Stimulated activated effector memory CD8-positive, alpha-beta T cell treated with anti-CD3 and anti-CD28 coated beads, Interleukin-12 subunit alpha, Interleukin-12 subunit beta, amount 100 ng/mL, for 72 hours (primary cell): ENCODE measurements at places on chromosomes 13 and 19.

- DNase-seq: no peak
These were observed 652.2 kb downstream of the UQCRFS1 start for GRCh38 chr19:28560786-28561185.

DNA sequence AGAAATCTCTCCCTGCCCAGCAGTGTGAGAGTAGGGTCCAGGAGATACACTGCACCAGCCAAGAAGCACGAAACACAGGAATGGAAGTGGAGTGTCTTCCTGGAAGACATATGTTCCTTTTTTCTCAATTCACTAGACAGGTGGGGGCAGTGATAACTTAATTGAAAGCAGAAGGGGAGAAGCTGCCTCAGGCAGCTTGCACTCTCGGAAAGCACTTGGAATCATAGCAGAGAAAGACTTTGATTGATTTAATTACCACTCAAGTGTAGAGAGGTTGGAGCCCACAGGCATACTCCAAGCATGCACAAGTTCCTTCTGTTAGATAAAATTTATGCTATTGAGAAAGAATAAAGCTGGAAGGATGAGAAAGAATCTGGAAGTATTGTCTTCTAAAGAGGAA, 249.4 kb downstream of the SLITRK6 start:
- DNase-seq: no peak

GRCh38 chr13:30413842-30414241, 8.5 kb upstream of the UBE2L5 start:
- no peak for DNase-seq

GRCh38 chr19:15072930-15073647, 8.9 kb upstream of the OR1I1 start:
- no peak for DNase-seq

DNA sequence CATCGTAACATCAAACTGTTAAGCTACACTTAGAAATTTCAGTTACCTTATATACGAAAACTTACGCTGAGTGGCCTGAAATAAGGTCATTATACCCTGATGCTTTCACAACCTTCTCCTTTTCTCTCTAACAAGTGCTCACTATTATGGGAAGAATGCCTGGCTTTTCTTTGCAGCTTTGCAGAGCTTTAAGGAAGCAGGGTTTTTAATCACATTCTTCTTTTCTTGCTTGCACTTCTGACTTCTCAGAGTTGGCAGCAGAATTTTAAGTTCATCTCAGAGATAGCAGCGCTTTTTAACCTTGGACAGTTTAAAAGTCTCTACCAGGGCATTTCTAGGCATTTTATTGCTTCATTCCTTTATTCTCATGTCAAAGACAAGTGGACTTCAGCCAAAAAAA, 285.1 kb downstream of the SPRY2 start:
- DNase-seq: no peak

GRCh38 chr13:42333613-42334328, 61.8 kb downstream of the AKAP11 start:
- DNase-seq: no peak

- no peak for DNase-seq
These were observed 451 bp upstream of the ICAM5 start for GRCh38 chr19:10289167-10289835.

DNA sequence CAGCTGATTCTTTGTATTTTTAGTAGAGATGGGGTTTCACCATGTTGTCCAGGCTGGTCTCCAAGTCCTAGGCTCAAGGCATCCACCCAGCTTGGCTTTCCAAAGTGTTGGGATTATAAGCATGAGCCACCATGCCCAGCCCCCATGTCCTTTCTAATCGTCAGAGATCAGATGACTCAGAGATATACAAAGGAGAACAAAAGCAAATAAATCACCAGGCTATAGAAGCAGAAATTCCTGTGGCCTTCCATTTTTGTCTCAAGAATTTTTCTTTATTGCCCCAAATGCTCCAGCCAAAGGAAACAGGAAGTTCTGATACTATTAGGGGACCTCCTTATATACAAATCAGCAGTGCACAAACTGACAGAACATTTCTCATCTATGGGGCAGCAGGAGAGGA, 207.8 kb downstream of the RFC3 start:
- no peak for DNase-seq

DNA sequence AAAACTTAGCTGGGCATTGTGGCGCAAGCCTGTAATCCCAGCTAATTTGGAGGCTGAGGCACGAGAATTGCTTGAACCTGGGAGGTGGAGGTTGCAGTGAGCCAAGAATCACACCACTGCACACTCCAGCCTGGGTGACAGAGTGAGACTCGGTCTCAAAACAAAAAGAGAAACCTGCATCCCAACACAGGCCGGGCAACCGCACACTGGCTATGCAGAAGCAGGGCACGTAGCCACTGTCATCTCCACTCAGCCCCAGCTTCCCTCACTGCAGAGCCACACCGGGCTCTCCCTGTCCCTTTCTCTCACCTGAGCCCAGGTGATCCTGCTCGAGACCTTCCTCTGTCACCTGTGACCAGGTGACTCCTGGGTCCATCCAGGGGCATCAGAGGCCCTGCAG, 11.7 kb downstream of the ELL start:
- DNase-seq: no peak

- DNase-seq: no peak
These were observed 1047.5 kb upstream of the SPRY2 start for GRCh38 chr13:81388400-81388799.

DNA sequence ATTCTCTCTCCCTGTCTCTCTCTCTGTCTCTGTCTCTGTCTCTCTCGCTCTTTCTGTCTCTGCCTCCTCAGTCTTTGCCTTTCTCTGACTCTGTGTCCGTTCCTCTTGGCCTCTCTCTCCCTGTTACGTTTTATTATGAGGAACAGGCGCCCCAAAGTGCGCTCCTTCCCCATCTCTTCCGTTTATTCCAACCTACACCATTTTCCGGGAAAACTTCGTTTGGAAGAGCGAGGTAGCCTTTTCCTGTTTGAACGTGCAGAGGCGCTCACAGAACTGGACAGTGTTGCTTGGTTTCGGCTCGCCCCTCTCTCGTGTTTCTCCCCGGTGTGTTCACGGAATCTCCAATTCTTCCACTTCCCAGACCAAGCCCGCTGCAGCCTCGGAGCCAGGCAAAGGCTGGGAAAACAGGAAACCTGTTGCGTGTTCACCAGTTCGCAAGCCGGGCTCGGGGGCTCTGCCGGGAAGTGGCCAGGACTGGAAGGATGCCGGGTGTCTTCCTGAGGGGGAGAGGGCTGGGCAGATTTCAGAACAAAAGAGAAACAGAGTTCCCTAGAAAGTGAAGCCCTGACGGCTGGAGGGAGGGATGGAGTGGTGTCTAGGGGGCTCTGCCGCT, 605 bp downstream of the TMEM255B start:
- no peak for DNase-seq

DNA sequence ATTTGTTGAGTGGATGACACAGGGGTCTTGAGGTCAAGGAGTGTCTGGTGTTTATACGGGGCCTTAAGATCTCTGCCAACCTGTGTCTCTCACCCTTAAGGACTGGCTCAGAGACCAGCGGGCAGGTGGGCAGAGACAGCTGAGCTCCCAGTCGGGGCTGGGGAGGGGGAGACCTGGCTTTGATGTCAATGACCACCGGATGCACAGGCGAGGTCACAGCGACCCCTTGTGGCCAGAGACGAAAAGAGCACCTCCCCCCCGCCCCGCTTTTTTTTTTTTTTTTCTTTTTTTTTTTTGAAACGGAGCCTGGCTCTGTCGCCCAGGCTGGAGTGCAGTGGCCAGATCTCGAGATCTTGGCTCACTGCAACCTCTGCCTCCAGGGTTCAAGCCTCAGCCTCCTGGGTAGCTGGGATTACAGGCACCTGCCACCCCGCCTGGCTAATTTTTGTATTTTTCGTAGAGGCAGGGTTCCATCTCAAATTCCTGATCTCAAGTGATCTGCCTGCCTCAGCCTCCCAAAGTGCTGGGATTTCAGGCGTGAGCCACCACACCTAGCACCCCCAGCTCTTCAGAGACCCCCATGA, 12.1 kb upstream of the KLK14 start:
- no peak for DNase-seq

GRCh38 chr13:49530457-49530856, 34.7 kb downstream of the PHF11 start:
- no peak for DNase-seq

DNA sequence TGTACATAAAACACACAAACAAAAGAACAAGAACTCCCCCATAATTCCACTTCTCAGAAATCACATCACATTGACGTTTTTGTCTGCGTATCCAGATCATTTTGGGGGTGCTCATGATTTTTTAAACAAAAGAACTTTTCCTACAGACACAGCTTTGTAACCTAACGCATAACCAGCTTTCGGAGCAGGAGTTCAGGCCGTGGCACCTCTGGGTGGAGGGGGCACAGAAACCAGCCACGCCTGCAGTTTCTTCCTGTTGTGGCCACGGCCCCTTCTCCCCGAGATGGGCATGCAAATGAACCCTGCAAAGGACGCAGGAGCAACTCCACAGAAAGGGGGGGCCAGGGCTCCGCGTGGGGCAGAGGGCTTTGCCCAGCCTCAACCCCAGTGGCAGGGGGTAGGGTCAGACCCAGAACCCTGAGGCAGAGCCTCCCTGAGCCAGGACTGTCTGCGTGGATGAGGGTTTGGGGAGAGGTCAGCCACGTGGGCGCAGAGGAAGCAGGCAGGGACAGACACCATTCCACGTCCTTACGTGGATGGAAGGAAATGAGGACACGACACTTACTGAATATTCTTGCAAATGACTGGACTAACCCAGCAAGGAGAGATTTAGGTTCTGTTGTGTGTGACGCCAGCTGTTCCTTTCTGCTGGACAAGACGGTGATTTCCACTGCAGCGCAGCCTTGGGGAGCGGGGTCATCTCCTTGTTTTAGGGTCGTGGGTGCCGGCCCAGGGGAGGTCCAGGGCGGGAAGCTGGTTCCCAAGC, 64.4 kb downstream of the RASA3 start:
- no peak for DNase-seq

GRCh38 chr19:45975306-45976070, 1.8 kb upstream of the NOVA2 start:
- no peak for DNase-seq

- no peak for DNase-seq
These were observed 3.3 kb downstream of the ISYNA1 start for GRCh38 chr19:18434411-18435175.
